ENCODE measurements at places on chromosomes 13 and 19.

DNA sequence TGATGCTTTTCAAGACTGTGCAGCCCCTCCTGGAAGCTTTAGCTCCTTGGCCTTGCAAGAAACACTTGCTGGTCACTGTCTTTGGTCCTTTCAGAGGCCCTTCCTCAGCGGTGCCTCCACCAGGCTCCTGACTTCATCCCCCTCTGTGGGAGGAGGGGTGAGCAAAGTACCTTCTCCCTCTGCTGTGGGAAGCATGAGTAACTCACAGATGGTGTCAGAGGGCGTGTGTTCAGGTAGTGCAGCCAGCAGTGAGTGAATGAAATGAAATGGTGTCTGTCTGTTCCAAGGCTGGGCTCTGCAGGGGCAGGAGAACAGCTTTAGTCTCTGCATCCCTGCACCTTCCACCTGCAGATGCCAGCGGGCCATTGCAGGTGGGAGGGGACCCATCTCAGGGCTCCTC lies 102.9 kb downstream of the SHISA2 start:
- no peak for ATAC-seq

GRCh38 chr13:76715621-76716020 lies 170.6 kb downstream of the KCTD12 start:
- no peak for ATAC-seq

DNA sequence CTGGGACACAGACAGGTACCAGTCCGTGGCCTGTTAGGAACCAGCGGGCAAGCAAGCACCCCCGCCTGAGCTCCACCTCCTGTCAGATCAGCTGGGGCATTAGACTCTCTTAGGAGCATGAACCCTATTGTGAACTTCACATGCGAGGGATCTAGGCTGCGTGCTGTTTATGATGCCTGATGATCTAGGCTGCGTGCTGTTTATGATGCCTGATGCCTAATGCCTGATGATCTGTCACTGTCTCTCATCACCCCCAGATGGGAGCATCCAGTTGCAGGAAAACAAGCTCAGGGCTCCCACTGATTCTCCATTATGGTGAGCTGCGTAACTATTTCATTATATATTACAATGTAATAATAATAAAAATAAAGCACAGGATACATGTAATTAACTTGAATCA lies 3.6 kb downstream of the RASGRP4 start:
- no peak for ATAC-seq

GRCh38 chr13:39250440-39250839 lies 212.2 kb downstream of the NHLRC3 start:
- no peak for ATAC-seq

DNA sequence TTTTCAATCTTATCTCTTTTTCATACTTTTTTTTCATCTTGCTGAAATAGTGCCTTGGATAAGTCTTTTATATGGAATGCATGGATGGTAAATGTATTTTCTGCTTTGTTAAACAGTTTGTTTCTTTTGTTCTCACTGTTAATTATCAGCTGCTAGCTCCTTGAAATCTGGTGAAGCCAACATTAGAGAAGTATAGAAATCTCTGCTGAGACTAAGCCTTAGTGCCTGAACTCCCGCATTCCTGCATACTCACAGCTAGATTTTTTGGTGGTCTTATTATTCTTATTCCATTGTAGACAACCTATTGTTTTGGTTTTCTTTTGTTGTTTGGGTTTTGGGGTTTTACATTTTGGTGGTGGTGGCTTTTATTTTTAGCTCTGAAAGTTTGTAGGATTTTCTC lies 48.4 kb downstream of the DNAJC15 start:
- no peak for ATAC-seq

DNA sequence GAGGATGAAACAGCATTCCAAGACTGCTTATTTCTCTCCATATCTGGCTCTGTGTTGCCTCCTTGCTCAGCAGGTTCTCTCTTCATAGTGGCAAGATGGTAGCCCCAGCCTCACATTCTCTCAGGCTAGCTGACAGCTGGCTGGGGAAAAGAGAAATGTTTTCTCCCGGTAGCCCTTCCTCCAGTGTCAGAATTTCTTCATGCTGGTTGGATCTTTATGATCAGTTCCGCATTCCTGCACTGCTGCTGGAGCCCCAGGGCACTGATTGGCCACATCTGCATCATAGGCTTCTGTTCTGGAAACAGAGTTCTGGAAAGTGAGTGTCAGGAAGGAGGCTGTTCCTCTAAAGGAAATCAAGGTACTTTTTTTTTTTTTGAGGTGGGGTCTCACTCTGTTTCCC lies 24.6 kb downstream of the POP4 start:
- no peak for ATAC-seq

GRCh38 chr13:98509271-98510155 lies 67.4 kb downstream of the STK24 start:
- peak; percentile 78 for ATAC-seq

GRCh38 chr19:1901940-1902404 lies 3.2 kb upstream of the ADAT3 start:
- ATAC-seq = no peak

DNA sequence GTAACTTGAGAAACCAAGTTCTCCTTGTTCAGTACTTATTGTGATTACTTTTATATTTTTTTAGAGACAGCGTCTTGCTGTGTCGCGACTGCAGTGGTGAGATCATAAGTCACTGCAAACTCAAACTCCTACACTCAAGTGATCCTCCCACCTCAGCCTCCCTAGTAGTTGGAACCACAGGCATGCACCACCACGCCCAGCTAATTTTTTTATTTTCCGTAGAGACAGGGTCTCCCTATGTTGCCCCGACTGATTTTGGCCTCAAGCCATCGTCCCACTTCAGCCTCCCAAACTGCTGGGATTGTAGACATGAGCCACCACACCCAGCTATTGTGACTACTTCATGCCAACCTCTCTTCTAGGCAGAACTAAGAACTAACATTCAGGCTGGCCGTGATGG lies 8.3 kb downstream of the C19orf53 start:
- ATAC-seq = no peak

DNA sequence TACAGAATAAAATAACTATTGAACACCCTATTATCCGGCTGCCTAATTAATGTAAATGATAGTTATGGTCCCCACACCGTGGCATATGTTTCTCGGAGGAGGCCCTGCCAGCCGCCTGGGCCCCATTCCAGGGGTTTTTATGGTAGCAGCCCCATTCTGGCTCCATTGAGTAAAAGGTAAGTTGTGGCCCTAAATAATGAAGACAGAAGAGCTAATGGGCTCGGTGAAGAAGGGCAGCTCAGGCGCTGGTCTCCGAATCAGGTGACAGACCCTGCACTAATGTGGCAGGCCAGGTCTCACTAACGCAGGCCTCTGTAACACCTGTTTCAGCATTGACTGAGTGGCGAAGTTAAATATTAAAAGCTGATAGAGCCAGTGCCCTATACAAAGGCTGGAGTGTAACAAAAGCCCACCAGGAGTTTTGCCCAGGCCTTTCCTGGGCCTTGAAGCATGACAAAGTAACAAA lies 19.1 kb downstream of the POP4 start:
- ATAC-seq = no peak

- no peak for ATAC-seq
Observed at GRCh38 chr19:34574704-34575103, 93.1 kb downstream of the WTIP start.

DNA sequence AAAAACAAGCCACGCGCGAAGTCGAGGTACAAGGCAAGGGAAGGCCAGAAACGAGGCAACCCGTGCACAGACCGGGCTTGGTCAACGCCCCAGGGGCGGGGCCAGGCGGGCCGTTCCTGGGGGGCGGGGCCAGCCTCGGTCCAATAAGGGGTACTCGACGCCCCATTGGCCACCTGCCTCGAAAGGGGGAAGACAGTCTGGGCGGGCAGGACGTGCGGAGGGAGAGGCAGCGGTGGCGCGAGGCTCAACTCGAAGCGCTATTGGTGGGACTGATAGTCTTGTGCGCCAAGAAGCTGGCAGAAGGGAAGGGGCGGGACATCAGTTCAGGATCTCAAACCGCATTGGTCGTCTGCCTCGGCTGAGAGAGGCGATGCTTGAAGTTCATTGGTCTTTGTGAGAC lies at the start of gene LYPD4:
Gene LYPD4, minus strand, starts transcription at position 83 of the 400 bp plus-strand sequence. CDS start 5,398 bp downstream, outside the sequence.
- ATAC-seq = no peak

DNA sequence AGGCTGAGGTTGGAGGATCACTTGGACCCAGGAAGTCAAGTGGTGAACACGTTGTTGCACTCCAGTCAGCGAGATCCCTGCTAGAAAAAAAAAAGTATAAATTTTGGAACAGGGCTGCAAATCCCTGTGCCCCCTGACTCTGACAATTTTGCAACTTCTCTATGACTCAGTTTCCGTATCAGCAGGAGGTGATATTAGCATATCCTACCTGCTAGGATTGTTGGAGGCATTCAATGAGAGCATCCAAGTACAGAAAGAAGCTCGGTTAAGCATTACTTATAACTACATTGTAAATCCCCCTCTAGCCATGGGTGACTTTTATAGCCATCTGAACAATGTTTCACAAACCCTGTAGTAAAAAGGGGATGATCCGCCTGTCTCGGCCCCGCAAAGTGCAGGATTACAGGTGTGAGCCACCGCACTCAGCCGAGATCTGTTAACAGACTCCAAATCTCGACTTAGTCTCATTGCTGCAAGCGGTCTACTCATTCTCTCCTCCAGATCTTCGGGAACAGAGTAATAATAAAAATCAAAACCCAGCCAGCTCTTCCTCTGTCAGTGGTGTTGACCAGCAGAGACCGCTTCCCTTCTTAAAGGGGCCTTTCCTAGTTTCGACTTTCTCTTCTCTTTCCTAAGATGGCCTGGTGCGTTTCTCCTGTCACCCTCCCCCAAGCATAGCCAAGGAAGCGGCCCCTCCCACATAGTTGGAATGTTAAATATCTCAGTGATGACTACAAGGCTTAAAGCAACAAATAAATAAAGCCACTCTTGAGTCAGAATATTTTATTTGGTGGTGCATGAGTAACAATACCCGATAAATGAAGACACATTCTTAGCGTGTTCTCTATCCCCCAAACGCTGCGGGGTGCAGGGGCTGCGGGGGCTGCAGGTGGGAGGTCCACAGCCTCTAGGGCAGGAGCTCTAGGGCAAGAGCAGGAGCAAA lies 10.3 kb upstream of the BICRA start:
- ATAC-seq = no peak

GRCh38 chr13:32428581-32429432 lies 877 bp upstream of the N4BP2L1 start:
- ATAC-seq = no peak

DNA sequence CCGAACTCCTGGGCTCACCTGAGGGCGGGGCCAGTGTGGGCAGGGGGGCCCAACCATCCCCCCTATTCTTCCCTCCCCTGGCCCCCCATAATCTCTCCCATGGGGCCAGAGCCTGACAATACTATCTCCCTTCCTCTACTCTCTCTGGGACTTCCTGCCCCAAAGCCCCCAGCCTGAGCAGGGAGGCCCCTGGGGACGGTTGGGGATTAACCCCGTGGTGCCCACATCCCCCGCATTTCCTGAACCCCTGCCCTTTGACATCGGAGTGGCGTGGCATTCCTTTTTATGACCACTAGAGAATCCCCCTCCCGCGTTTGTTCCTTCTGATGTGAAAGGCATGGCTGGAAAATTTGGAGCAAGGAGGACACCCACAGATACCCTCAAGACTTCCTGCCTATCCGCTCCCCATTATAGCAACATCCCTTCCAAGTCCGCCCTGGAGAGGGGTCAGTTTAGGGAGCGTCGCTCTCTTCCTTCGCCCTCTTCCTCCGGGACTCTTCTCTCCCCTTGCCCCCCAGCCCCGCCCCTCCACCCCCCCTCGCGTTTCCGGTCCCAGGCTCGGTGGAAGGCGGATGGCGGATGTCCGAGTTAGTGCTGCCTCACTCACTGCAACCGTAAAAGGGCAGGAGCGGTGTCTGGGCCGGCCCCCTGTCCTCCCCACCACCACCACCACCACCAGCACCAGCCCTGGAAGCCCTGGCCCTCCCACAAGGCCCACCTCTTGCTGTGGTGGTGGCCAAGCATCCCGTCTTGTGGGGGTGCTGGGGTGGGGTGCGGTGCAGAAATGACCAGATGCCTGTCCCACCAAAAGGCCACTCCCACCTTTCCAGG lies 1.8 kb downstream of the VASP start:
- ATAC-seq = no peak

DNA sequence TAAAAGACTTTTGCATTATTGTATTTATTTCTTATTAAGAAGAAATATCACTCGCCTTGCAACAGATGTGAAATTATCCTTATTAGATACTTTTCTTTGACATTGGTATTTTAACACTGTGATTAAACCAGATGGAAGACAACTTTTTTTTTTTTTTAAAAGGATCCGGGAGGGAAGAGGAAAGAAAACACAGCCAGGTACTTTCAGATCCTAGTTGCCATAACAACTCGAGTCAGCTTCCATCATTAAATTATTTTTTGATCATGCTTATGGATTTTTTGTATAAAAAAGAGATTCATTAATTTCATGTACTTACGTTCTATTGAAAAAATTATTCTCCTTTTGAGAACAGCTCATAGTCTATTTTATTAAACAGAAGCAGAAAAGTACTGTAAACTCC lies 515.7 kb downstream of the TBC1D4 start:
- ATAC-seq = no peak

DNA sequence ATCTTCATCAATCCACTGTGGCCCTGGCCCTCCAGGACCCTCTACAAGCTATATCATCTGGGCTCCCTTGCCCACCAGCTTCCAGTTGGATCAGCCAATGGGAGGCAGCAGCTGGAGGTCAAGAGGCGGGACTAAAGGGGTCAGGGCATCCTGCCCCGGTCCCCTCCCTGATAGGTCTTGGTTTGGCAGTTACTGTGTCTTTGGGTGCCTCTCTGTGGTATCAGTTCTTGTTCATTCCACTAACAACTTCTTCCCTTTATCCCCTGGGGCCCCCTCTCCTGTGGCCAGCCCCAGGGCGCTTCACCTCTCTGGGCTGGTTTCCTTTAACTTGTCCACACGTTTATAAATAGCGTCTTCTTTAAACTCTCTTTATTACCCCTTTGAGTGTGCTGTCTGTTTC lies 83.6 kb downstream of the DCT start:
- no peak for ATAC-seq

GRCh38 chr19:48381178-48381950 lies 10.0 kb downstream of the KDELR1 start:
- ATAC-seq = no peak

GRCh38 chr19:45139286-45140143 lies 21.3 kb downstream of the NKPD1 start:
- no peak for ATAC-seq

GRCh38 chr13:53250272-53250875 lies 221.8 kb downstream of the OLFM4 start:
- no peak for ATAC-seq

DNA sequence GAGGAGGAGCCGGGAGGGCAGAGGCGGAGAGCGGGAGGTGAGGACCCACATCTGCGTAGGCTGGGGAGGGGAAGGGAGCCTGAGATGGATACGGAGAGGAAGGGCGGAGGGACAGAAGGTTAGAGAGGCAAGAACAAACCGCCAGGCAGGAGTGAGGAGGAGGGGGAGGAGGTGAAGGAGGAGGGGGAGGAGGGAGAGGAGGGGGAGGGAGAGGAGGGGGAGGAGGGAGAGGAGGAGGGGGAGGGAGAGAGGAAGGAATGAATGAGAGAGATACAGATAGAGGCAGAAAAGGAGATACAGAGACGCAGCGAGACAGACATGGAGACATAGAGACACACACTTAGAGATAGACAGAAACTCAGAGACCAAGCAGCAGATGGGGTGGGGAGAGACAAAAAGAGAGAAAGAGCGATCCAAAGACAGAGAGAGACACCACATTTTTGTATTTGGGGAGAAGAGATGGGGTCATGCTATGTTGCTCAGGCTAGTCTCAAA lies 782 bp upstream of the CA11 start:
- no peak for ATAC-seq

- no peak for ATAC-seq
Observed at GRCh38 chr13:102250448-102250847, 151.4 kb downstream of the FGF14 start.

- peak; percentile 13 for ATAC-seq
Observed at GRCh38 chr19:4256563-4256962, 9.7 kb downstream of the YJU2 start.

GRCh38 chr19:51410950-51411748 lies 6.3 kb downstream of the SIGLEC10 start:
- ATAC-seq = no peak

- no peak for ATAC-seq
Observed at GRCh38 chr13:87295636-87296035, 375.5 kb upstream of the SLITRK5 start.
